ENCODE measurements at places on chromosomes 6 and 20. TPM values are rescaled to one million over a fixed set of nuclear protein-coding genes. Genes with fewer than 3 reads are reported as not detected.

DNA sequence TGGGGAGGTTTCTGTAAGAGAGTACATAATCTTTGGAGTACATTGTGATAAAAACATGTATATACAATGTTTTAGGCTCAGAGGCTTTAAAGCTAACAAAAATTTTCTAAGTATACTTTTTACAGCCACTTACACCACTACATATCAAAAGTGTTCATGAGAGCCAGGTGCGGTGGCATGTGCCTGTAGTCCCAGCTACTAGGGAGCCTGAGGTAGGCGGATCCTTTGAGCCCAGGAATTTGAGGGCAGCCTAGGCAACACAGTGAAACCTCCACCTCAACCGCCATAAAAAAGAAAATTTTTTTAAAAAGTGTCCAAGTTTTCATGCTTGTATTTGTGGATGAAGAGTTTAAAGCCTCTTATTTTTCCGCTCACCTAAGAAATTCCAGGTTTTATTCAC is 22.5 kb downstream of the SNX3 start:
- DNase-seq: no peak

The PHACTR1 gene
- 11.0 TPM for total RNA-seq

DNA sequence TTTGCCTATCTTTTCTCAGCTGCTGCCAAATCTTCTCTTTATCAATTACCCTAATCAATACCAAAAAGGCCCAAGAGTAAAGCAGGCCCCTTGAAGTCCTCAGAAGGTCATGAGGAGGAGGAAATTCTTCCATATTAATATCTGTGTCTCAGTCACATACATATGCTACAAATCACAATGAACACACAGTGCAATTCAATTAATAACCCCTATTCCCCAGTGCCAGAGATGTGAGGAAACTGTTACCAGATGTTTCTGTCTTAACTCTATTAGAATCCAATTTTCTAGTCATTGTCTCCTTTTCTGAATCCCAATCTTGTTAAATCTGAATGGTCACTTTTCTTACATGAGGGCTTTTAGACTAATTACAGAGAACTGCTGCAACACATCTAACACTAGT is 45.9 kb upstream of the SLC2A12 start:
- DNase-seq: no peak

DNA sequence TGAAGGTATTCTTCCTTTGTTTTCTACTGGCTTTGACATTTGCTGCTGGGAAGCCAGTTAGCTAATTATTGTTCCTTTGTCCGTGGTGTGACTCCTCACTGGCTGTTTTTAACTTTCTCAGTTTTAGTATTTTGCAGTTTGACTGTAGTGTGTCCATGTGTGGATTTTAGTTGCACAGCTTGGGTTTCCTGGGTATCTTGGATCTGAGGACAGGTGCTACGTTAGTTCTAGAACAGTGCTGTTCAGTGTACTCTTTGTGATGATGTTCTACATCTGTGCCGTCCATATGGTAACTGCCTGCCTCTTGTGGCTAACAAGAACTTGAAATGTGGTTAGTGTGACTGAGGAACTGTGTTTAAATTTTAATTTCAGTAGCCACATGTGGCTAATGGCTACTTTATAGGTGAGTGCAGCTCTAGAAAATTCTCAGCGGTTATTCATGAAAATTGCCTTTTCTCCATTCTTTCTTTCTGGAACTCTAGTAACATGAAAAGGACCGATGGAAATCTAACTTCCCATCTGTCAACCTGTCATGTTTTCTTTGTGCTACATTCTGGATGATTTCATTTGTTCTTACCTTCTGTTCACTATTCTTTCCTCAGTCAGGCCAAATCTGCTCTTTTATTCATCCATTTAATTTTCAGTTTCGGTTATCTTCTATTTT is 7.4 kb downstream of the SNX9 start:
- DNase-seq: peak; percentile 41

- DNase-seq: peak; percentile 56
These were observed 123.0 kb downstream of the UTRN start for GRCh38 chr6:144408161-144408560.

The ZHX3 gene
- total RNA-seq: 35.1 TPM

The VNN1 gene
- 4.2 TPM for total RNA-seq

GRCh38 chr6:37289931-37290330 is 32.0 kb upstream of the TMEM217 start:
- DNase-seq: no peak

Measured in LHCN-M2 (cell line).